ENCODE measurements at places on chromosomes 12 and 14. TPM values are rescaled to one million over a fixed set of nuclear protein-coding genes. Genes with fewer than 3 reads are reported as not detected.
A peak's percentile ranks its signal among the peaks of the same experiment; 100 is the strongest.

- DNase-seq, result no peak
These were observed 67.0 kb downstream of the DIP2B start for GRCh38 chr12:50571786-50572185.

DNA sequence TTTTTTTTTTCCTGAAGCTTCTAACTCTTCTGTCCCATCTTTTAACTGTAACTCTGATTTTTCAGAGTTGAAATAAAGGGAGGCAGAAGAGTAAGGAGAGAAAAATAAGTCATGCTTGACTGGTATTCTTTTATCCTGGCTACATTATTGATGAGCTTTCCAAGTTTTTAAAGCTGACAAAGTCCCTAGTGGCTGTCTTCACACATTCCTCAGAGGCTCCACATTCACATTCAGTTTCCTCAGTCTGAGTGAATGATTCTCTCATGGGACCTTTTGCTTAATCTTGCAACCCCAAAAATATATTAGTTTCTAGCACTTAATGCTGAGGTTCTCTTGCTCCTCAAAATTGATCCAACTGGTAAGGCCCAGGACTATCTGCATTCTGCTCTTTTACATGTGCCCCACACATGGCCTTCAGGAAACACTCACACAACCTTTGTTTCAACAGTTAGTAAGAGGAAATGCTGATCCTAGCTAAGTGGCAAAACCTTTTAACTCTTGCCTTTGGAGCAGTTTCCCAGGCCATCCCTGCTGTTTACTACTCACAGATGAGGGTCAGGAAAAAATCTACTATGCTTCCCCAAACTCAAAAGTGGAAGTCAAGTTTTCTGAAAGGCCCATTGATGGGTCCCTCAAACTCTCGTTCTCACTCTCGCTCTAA, 61.7 kb upstream of the SLC6A15 start:
- DNase-seq, result no peak

DNA sequence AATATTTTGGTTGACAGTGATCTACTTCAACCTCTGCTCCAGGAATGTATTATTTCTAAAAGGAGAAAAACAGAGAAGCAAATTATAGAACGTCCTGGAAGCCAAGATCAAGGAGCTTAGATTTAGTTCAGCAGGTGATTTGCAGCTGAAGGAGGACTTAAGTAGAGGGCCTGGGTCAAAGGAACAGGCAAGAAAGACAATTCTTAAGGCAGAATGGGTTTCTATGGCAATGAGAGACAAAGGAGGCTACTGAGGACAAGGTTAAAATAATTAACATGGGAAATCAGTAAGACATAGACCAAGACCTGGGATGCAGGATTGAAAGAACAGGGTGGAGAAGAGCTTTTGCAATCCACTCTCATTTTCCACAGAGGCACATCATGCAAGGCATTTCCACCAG, 2.4 kb upstream of the SNW1 start:
- no peak for DNase-seq

DNA sequence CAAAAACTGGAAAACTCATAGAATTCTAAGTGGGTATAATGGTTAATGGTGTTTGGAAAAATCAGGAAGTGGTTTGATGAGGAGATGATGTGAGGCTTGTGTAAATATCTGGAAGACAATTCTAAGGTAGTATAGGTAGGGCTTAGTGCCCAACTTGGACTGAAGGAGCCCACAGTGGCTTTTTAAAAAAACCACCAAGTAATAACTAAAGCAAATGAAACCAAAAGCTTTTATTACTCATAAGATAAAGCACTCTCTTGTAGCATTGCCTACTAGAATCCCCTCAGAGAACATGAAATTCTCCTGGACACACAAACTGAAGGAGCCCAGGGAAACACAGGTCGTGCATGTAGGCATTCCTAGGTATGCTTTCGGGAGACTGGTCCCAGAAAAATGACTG, 324.5 kb downstream of the NELL2 start:
- DNase-seq, result no peak

DNA sequence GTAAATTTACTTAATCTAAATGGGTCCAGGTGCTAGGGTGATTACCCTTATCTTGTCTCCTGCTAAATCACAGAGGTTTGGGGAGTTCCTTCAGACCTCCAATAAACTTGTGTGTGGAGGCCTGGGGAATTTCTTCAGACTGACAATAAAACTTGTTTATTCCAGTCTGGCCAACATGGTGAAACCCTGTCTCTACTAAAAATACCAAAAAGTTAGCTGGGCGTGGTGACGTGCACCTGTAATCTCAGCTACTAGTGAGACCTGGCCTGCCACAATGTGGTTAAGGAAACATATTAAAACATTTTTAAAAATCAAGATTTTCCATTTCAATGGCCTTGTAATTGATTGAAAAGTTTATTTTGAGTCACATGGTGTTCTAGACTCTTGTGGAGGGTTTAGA, 126.9 kb upstream of the FGD4 start:
- DNase-seq, result no peak

DNA sequence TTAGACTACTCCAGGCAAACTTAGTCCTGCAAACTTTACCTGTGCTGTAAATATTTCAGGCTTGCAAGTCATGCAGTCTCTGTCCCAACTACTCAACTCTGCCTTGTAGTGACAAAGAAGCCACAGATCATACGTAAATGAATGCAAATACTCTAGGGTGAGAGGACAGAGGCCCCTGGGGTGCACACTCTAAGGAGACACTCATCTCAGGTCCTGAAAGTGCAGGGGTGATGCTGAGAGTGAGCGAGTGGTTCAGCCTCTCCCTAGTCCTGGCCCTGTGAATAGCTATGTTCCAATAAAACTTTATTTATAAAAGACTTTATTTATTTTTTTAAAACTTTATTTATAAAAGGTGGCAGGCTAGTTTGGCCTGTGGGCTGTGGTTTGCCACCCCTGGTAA, 34.9 kb downstream of the HCAR2 start:
- DNase-seq, result no peak

DNA sequence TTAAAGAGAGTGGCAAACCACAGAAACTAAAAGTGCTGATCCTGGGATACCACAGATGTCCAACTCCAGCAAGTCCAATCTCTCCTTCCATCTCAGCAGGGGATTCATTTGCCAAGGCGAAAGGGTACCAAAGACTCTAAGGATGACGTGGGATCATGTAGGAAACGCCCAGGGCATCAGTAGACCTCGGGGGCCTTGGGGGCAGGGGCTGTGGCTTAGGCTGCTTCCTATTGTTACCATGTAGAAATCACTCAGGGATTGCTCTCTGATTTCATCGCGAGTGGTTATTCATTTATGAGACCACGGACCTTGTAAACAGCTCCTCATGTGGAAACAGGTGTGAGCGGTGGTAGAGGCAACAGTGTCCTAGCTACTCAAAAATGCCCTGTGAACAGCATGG, 149.3 kb upstream of the FKBP4 start:
- no peak for DNase-seq

DNA sequence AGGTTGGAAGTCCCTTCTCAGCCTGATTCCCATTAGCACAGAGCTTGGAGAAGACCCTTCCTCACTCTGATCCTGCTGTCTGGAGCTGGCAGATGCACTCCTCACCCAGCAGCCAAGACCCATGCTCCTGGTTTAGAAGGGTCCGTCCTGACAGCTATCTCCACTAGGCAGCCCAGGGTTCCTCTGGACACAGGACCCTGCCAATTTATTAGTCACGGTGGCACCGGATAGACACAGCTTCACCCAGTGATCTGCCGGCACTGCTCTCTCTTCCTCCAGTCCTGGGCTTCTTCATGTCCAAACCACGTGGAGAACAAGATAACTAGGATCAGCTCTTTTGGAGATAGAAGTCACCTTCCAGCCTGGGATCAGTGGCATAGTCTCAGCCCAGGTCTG, 26.2 kb upstream of the TCL1B start:
- DNase-seq, result no peak

DNA sequence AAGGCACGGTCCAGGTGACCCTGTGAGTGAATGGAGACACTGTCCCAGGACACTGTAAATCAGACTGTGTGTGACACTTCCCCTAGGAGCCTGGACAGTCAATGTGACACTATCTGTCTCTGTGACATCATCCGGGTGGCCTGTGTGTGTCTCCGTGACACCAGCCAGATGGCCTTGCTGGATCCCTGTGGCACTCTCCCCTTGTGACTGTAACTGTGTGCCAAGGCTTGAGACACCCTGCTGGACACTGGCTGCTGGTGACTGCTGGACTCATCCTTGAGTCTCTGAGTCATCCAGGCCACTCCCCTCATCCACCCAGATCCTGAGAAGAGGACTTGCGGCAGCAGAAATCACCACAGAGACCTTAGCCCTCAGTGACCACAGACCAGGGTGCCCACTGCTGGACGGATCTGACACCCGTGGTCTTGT, 51.6 kb downstream of the MVK start:
- no peak for DNase-seq

PRPF39 gene
- total RNA-seq, result 18.5 TPM

DNA sequence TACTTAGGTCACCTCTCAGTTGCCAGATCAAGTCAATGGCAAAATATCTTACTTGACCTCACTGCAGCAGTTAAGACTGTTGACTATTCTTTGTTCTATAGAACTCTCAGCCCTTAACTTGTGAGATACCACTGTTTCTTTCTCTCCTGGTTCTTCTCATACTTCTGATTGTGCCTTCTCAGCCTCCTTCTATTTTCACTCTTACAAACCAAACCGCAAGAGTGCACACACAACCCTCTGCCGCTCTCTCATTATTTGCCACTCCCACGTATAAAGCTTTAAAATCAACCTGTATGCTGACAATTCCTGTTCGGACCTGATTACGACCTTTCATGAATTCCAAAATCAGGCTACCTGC, 4.5 kb downstream of the E2F7 start:
- no peak for DNase-seq

MARCHF9 gene
- total RNA-seq, result 17.4 TPM

TNFRSF1A gene
- total RNA-seq, result 211 TPM

- DNase-seq, result no peak
These were observed 9.1 kb upstream of the ERC1 start for GRCh38 chr12:981961-982360.

LHX5 gene
- total RNA-seq, result not detected

DNA sequence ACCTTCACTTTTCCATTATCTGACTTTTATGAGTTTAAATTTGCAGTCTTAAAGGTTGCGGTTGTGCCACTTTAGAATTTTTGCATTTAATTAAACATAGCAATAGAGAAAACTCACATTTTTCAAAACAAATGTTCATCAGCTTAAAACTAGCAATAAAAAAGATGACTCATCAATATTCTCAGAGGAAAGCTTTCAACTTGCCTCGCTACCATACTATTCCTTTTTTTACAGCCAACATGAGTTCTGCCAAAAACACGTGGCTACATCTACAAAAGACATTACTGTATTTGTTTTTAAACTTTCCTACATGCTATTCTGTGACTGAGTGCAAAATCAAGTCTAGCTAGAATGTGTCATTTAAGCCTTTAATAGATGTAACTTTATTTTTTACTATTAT, 497.1 kb downstream of the RPS29 start:
- DNase-seq, result no peak

GRCh38 chr12:106715582-106715981, 58.9 kb upstream of the RIC8B start:
- DNase-seq, result no peak

DNA sequence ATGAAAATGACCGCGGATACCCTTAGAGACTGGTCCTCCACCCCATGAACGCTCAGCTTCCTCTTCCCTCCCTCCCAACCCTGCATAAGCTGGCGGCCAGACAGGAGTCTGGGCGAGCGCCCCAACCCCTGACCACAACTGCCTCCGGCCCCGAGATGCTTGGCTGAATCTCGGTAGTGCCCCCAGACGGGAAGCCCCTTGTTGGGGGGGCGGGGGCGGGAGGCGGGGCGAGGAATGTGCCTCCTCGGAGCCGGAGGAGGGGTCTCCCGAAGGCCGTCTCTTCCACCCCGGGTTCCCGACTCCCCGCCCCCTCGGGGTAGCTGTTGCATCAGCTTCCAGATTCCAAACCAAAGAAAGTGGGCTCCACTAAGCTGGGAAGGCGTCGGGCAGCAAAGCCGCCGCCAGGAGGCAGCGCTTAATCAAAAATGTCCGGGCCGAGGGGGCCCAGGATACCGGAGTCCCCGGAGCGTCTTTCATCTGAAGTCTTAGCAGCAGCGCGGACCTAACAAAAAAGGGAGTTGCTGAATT, 7.1 kb upstream of the MRPL52 start:
- DNase-seq, result peak; percentile 81

DNA sequence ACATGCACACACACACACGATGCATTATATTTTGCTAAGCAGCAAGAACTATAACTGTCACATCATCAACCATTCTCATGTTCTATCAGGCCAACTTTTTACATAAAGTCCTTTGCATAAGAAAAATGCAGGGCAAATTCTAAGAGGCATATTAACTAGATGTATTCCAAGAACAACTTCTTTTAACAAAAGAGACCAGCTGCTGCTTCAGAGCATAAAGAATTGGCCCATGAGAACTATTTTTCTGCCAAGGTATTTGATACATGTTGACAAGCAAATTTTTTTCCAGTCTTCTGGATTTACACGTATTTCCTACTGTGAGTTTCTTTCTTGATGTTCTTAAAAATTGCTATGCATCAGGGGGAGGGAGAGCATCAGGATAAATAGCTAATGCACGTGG, 27.2 kb downstream of the GLT8D2 start:
- peak; percentile 51 for DNase-seq

DNA sequence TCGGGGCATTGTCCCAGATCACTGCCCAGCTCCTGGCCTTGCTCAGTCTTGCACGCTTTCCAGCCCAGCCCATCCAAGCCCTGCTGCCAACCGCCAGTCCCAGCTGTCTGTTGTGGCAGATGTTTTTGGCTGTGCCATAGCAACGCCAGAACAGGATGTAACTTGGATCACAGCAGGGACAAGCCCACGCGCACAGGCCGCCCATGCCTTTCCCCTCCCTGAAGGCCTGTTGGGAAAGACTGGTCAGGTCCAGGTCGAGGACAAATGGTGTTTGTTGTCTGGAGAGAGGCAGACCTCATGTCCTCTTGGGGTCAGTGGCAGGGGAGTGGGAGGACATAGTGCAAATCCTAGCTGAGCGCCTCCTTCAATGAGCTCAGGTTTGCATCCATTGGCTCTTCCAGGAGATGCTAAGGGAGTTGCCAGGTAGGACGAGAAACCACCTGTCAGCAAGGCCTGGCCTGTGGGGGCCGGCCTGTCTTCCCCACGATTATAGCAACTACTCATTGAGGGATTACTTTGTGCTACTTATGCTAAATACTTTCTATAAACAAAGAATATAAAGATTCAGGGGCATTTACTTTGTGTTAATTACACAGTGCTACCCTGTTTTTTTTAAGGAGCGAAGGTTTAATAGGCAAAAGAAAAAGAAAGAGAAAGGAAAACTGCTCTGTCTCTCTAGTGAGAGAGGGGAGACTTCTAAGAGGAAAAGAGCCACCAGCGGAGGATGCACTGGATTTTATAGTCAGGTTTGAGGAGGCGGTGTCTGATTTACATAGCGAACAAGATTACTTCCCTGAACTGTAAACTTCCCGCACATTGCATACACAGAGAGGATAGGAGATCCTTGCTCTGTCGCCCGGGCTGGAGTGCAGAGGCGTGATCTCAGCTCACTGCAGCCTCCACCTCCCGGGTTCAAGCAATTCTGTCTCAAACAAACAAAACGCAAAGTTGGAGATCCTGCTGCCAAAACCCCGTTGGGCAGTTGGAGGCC, 42.8 kb upstream of the CORO1C start:
- no peak for DNase-seq

ZDHHC22 gene
- total RNA-seq, result not detected

Measured in left lung (tissue), 14 donors.